ENCODE measurements at places on chromosomes 2 and 18.
A peak's percentile ranks its signal among the peaks of the same experiment; 100 is the strongest.

- DNase-seq: peak; percentile 65
Measured at GRCh38 chr2:26561918-26562810, 79.0 kb downstream of the CIB4 start.

- DNase-seq: no peak
Measured at GRCh38 chr2:8389431-8390108, 292.3 kb upstream of the ID2 start.

DNA sequence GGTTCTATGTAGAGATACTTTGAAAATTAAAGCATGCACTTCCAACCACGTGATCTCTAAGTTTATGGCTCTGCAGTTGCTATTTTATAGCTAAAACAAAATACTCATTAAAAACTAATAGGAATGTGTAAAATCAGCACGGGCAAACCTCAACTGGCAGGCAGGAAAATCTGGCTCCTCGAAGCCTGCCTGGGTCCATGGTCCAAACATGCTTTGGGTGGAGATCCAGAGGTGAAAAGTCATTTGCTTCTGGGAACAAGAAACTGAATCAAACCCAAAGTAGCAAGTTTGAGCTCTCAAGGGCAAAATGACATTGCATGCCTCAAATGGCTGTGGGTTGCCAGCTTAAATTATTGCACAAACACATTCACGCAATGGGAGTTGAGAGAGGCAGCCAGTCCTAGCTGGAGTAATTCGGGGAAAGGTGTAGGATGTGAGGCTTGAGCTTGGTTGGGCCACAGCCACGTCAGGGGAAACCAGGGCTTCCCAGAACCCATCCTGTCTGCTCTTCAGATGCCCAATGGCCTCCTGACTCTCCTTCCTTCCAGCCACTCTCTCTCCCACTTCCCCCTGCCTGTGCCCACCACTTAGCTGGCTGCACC is 75.2 kb upstream of the LCLAT1 start:
- no peak for DNase-seq

- DNase-seq: no peak
Measured at GRCh38 chr2:132814651-132815050, 144.6 kb upstream of the LYPD1 start.

DNA sequence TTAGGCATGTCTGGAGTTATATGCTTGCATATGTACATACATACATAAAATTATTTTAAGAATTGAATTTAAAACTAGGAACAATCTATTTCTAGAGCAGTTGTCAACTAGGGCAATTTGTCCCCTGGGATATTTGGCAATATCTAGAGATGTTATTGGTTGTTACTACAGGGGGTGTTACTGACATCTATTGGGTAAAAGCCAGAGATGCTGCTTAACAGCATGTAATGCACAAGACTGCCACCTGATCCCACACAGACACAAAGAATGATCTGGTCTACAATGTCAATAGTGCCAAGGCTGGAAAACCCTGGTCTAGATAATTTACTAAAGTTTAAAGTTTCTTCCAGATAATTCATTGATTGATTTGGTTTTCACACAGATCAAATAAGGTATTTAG is 185.3 kb downstream of the NYAP2 start:
- no peak for DNase-seq

DNA sequence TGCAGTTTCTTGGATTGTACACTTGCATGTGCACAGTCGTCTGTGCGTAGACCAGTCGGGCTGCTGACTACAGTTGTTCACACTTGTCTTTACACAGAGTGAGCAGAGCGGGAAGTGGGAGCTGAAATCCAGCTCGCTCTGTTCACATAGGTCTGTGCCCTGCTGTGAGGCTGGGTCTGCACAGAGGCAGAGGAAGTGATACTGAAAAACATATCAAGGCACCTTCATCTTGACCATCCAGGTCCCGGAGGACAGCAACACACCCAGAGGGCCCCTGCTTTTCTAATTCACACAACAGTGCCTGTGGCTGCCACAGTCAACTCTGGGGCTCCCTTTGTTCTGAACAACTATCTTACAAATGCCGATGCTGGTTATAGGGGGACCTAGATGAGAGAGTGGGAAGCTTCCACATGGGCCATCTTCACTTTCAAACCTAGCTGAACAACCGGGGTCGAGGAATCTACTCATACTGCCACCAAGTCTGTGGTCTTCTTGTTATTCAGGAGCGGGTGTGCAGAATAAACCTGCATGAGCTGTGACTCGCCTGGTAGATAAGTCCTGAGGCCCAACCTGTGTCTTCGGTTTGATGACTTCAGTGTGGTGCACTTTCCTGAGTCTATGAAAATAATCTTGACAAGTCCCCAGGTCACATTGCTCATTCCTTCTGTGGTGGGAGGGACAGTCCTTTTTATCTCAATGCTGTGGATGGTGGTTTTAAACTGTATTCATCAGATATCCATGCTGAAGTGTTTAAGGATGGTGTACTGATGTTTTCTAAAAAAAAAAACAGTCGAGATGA is 3.5 kb upstream of the ADNP2 start:
- no peak for DNase-seq

DNA sequence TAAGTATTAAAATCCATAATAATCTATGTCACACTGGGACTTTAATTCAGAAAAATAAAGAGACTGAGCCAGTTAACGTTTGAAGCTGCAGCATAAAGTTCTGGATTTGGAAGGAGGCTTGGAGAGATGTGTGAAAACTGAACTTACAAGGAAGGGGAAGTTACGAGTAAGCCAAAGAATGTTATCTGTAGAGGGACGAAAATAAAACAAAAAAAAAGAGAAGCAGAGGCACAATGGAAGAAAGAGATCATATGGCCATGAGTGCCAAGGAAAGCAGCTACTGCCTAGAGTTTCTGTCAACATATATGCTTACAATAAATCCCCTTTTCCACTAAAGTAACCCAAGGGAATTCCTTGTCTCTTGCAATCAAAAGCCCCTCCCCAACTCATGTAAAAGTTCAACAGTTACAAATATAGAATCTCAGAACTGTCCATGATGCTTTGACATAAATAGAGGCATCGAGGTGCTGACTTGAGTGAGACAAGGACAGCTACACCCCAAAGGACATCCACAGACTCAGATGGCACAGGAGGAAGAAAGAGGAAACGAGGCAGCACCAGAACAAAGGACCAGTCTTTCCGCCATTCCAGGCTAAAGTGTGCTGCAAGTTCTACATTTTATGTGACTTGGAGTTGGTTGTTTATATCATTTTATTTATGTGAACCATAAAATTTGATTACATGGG is 16.1 kb upstream of the ARL5A start:
- no peak for DNase-seq
